ENCODE measurements at places on chromosomes 1 and 21. TPM values are rescaled to one million over a fixed set of nuclear protein-coding genes. Genes with fewer than 3 reads are reported as not detected.
A peak's percentile ranks its signal among the peaks of the same experiment; 100 is the strongest.

- no peak for DNase-seq
Observed at GRCh38 chr21:30426731-30427130, 1.0 kb upstream of the KRTAP13-3 start.

GRCh38 chr1:2044510-2045319, 5.5 kb upstream of the PRKCZ start:
- peak; percentile 4 for DNase-seq

IL12RB2 gene
- not detected for total RNA-seq

PRDM16 gene
- total RNA-seq: not detected

DNASE2B gene
- total RNA-seq: not detected
